ENCODE measurements at places on chromosomes 12 and 14.

DNA sequence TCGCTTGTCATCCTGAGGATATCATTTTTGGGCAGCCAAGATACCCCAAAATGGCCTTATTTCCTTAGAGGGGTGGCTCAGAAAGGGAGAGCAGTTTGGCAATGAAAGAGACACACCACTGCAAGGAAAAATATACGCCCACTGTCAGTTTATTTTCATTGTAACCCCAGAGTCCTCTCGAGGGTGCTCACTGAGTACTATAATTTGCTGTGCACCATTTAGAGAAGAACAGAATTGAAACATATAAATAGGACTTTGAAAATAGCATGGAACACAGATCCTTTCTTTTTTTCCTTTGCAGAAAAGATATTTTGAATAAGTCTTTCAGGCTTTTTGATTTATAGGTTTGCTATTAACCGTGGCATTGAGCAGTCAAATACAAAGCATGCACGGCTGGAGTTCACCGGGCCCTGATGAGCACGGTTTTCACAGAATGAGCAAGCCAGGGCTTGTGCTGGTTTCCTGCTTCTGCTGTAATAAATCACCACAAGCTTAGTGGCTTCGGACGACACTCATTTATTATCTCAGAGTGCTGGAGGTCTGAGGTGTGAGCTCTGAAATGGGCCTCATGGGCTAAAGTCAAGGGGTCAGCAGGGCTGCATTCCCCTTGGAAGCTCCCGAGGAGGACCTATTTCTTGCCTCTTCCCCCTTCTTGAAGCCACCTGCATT, 152.3 kb downstream of the ZNF664 start:
- no peak for DNase-seq
- H3K27me3 ChIP-seq = peaks cover 4% of the 10 kb centered on the region
- no peak overlapping the region for H3K4me3 ChIP-seq
- peaks cover 5% of the 10 kb centered on the region for H3K4me1 ChIP-seq
- no peak overlapping the region for H3K27ac ChIP-seq

- no peak overlapping the region for H3K27ac ChIP-seq
- H3K4me3 ChIP-seq = no peak overlapping the region
- no peak for DNase-seq
- no peaks in the 10 kb centered on the region for H3K36me3 ChIP-seq
- no peaks in the 10 kb centered on the region for H3K4me1 ChIP-seq
Observed at GRCh38 chr12:104775731-104776231, 182.3 kb downstream of the SLC41A2 start.

GRCh38 chr14:22500954-22501726, 87.9 kb downstream of the DAD1 start:
- H3K4me1 ChIP-seq = peaks cover 7% of the 10 kb centered on the region
- no peak for DNase-seq

DNA sequence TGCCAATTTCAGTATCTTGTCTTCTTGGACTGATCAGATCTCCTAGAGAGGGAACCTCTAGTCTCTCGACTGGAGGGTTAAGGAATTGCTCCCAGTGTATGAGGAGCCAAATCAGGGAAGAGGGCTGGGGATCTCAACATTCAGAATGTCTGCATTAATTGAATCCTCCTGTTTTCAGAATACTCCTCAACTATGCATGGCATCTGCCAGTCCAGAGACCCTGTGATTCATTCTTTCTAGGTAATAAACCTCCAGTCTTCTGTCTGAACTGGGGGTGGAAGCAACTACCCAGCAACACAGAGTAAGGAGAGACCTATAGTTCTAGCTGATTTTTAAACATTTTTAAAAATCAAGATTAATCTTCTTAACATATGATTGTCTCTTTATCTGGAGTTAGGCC, 92.7 kb downstream of the AKAP6 start:
- H3K27me3 ChIP-seq = no peaks in the 10 kb centered on the region
- no peak overlapping the region for H3K4me3 ChIP-seq
- no peaks in the 10 kb centered on the region for H3K36me3 ChIP-seq

- H3K27me3 ChIP-seq = no peaks in the 10 kb centered on the region
- no peak for DNase-seq
- H3K4me1 ChIP-seq = no peaks in the 10 kb centered on the region
- no peaks in the 10 kb centered on the region for H3K36me3 ChIP-seq
Observed at GRCh38 chr12:119459481-119459880, 125.0 kb downstream of the CCDC60 start.
